ENCODE measurements at places on chromosomes 12 and 14.

DNA sequence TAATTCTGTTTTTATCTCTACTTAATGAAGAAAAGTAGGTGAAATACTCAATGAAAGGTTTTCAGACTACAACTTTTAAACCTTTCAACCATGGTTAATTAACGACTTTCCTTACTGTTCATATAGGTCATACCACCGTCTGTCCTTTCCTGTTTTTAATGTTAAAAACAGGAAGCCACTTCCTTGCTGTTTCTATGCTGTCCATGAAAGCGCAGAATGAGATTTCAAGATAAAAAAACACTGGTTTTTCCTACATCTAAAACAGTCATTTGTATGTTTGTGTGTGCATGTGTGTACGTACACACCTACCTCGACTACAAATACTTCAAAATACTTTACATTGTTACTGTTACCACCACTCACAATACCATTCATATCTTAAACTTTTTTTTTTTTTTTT lies 27.3 kb downstream of the SPTLC2 start:
- no peak for DNase-seq

- peak; percentile 34 for DNase-seq
Measured at GRCh38 chr12:113088971-113089756, 32.6 kb downstream of the DTX1 start.

DNA sequence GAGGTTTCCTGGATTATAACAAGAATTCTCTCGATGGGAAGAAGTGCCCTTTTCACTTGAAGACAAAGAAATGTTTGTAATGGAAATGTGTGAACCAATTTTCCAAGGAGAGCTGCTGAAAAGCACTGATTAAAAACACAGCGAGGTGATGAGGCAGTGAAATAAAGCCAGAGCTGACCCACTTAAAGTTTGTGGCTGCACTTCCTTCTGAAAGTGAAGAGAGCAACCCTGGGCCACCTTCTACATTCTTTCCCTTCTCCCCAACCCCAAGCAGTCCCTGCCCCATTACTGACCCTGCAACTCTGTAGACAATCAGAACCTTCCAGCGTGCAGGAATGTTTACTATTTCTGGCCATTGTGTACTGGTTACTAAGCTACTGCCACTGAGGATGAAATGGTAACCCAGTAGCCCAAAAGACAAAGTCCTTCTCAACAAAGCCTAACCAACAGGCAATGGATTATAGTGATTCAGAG lies 173.9 kb downstream of the TTC7B start:
- no peak for DNase-seq

DNA sequence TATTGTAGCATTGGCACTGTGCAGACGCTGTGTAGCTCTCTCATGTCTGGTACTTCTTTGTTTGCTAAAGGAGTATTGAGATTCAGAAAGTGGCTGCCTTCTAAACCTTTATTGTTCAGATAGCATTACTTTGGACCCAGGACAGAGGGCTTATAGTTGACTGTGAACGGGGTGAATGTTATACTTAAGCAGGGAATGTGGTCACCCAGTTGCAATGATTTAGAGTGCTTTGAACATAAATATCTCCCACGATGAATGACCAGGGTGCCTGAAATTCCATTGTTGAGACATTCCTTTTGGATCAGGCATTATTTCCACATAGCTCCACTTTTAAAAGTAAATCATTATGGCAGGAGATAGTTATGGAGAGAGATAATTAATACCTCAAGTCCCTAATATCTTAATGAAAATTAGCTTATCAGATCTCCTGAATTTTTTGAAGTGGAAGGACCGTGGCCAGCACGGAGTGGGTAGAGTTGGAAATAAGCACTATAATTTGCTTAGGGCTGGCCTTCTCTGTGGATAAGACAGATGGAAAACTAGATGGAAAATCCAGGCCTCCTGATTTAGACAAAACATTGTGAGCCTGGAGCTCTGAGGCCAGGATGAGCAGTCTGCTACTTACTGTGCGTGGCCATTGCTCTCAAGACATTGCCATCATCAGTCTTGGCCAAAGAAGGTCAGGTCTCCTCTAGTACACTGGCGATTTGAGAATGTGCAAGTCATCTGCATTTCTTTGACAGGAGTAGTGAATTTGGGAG lies 114.5 kb downstream of the ETV6 start:
- no peak for DNase-seq

DNA sequence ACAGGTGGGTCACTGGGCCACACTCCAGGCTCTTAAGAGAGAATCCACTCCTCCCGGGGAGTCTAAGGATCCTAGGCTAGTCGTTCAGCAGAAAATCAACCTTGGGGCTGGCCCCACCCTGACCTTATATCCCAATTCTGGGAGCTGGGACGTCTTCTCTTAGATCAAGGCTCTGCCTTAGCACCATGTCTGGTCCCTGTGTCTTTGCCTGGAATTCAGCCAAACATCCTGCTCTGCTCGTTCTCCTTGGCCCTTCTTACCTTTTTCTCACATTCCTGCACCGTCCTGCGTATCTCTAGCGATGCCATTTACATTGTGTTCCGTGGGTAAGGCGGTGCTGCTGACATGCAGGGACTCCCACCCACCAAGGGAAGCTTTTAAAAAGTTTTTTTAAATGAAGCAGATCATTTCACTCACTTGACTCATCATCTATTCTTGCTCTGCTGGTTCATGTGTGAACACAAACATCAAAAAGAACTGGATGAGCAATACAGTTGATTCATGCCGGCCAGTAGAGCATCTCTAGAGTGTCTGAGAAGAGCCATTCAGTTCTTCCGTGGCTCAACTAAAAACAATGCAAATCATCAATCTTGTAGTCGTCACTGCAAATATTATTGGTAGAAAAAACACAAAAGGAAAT lies 50.2 kb downstream of the KCNK13 start:
- DNase-seq: no peak

DNA sequence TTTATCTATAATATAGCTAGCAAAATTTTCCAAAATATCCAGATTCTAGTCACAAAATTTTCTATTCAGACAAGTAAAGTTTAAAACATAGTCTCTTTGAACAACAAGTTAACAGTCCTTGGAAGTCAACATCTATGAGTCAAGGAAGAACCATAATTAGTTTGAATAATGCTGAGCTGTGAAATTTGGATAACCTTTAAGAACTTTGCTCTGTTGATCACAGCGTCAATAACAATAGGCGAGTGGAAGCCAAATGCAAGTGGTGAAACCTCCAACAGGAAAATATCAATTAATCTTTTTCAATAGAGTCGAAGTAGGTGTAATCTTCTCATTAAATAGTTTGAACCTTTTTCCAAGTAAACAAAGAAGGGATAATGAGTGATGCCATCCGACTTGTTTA lies 466.6 kb downstream of the FOXG1 start:
- no peak for DNase-seq

- DNase-seq: no peak
Measured at GRCh38 chr14:93073910-93074769, 41.6 kb downstream of the ITPK1 start.

DNA sequence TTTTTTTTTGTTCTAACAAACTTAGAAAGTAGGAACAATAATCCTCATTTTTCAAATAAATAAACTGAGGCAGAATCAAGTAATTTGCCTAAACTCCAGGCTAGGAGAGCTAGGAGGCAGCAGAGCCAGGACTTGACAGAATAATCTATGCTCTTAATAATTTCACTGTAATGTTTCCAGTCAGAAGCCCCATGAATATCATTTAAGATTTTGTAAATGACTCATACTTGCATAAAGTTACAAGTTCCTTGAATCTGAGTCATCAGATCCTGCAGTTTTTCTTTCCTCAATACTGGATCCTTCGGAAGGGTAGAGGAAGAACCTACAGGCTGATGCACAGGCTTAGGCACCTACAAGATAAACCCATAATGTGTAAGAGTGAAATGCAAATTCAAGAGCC lies 29.0 kb downstream of the CAPRIN2 start:
- no peak for DNase-seq

- DNase-seq: no peak
Measured at GRCh38 chr12:93766796-93767523, 89.8 kb downstream of the CRADD start.

GRCh38 chr12:116695464-116695725 lies 42.5 kb downstream of the SPRING1 start:
- no peak for DNase-seq

DNA sequence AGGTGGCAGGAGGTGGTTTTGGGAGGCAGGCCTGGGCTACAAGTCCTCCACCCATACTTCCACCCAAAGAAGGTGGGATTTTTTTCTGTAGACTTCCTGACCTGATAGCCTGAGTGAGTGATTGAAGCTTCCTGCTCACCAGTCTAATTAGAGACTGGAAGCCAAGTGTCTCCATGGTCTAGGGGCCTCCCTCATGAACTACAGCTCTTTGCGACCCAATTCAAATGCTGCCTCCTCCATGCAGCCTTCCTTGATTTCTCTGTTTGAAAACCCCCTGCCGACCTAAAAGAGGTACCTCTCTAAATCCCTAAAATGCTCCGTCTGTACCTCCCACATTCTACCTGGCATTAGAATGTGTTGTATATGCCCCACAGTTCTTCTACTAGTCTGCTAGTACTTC lies 124.9 kb downstream of the PLXNC1 start:
- DNase-seq: no peak

DNA sequence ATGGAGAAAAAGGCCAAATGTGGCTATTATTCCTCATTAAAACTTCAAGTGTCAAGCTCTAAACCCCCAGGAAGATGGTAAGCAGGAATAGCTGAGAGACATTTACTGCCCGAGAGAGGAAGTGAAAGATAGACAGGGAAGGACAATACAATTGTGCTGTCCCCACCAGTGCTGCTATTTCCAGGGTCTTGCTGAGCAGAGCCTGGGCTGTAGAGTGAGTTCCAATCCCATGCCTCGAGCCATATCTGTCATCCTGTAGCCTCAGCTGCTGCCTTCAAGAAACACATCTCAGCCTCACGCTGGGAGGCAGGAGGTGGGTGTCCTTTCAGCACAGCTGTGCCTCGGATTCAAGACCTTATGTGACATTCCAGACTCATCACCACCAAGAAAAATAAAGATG lies 114.0 kb downstream of the RPAP3 start:
- no peak for DNase-seq

GRCh38 chr14:94473666-94474410 lies 2.2 kb downstream of the SERPINA9 start:
- no peak for DNase-seq

GRCh38 chr12:89328151-89329030 lies 23.9 kb downstream of the DUSP6 start:
- no peak for DNase-seq

DNA sequence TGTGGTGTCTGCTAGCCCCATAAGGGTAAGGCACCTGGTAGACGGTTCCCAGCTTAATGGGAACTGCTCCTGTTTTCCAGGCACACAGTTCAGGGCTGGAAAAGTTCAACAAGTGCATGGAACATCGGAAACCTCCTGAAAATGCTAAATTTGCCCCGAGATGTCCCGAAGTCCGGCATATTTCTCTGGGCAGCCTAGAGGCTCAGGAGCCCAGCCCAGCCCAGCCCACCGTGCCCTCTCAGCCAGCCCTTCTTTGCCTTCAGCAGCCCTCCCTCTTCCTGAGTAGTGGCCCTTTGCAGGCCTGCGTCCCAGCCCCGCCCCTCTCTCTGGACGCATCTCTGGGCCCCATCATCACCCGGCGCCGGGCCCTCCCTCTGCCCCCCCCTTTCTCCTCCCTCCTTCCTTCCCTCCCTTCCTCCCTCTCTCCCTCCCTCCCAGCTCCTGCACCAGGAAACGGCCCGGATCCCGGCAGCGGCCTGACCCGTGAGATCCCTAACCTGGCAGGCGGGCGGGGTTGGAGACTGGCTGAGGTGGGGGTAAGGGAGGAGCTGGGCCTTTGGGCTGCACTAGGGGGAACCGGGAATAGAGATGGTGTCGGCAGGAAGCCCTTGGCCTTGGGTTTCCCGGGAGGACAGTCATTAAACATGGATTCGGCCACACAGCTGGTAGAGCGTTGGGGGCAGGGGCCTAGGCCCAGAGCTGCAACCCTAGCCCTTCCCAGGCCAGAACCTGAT lies at the start of gene BCL2L2:
TSS of gene BCL2L2 (plus strand) at position 422 of the 734 bp plus-strand sequence. CDS start 935 bp downstream, outside the sequence.
- no peak for DNase-seq

DNA sequence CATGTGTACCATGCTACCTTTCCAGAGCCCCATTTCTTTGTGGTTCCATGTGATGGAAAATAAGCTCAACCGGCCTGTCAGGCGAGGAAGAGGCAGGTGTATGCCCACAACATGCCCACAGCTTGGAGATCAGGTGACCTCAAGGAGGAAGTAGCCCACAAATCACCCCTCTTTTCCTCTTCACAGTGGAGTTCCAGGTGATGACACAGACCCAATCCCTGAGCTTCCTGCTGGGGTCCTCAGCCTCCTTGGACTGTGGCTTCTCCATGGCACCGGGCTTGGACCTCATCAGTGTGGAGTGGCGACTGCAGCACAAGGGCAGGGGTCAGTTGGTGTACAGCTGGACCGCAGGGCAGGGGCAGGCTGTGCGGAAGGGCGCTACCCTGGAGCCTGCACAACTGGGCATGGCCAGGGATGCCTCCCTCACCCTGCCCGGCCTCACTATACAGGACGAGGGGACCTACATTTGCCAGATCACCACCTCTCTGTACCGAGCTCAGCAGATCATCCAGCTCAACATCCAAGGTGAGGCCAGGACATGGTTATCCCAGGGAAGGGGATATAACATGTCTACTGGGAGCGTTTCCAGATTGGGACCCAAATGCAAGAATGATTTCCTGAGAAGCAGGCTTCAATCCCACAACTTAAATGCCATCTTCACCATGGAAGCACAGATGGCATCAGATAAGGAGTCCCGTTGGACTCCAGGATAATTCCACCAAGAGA lies 5.5 kb downstream of the TAPBPL start:
- no peak for DNase-seq

DNA sequence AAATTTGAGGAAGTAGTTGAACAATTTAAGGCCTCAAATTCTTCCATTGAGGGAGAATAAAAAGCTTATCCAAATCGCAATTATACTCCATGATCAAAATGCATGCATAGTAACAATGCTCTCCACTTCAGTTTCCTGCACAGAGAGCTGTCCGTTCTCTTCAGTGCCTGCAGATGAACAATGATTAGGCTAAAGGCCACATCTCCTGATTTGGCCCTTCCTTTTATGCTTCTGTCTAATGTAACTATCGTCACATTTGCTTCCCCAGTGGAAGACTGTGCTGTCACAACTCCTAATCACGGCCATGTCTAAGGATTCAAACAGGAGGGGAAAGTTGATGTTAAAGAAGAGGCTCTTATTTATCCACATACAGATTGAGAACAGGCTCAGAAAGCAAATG lies 113.6 kb upstream of the NPAS3 start:
- no peak for DNase-seq

DNA sequence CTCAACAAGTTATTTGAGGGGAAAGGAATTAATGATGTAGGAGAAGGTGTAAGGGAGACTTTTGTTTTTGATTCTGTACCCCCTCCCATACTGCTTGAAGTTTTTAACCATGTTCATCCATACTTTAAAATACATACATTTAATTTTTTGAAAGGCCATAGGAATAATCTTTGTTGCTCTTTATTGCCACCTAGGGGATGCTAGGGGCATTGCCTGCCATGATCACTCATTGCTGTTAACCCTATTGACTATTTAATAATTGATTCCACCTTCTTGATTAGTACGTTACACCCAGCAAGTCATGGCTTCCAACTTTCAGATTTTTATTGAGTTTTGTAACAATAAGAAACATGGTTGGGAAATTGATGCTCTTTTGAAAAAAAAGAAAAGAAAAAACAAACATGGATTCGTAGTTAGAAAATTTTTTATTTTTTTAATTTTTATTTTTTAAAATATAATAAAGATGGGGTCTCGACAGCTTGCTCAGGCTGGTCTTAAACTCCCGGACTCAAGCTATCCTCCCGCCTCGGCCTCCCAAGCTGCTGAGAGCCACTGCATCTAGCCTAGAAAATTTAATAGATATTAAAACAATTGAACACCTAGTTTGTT lies 8.5 kb upstream of the PRKAB1 start:
- no peak for DNase-seq
